NCI-H524 (cell line): ENCODE measurements at places on chromosomes 5 and 9.

- no peak for DNase-seq
These were observed 81.3 kb downstream of the RAPGEF1 start for GRCh38 chr9:131658377-131659129.

DNA sequence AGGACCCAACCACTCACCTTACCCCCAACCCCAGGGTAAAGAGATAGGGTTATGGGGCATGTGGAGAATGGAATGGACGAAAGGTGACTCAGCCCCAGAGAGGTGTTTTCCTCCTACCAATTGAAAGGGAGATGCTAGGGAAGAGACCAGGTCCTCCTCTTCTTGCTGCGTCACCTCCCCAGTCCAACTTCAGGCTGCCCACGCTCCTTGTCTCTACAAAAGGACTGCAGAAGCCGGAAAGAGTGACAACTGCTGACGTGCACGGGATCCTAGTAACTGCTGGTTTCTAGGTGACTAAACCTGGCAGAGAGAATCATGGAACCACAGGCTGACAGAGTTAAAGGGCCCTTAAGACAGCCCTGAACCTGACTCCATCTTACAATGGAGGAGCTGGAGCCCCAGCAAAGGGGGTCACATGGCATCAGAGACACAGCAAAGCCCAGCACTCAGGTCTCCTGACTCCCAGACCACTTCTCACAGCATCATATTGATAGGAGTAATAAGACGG lies 2.2 kb downstream of the GPX3 start:
- DNase-seq, result no peak

- DNase-seq, result no peak
These were observed 4.9 kb upstream of the NXNL2 start for GRCh38 chr9:88530051-88530450.

DNA sequence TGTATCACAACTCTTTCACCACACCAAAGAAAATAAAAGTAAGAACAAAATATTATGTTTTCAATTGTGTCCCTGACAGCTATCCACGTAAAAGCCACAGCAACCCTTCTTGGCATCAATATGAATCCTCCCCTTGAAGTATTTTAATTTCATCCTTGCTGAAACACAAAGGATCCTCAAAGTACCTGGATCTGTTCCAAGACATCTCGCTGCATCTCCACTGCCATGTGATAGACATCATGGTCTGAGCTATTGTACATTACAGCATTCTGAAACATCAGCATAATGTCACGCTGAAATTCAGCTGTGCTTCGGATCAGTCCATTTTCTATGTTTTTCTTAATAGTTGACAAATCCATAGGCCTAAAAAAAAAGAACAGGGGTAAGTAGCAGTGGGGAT lies 17.7 kb downstream of the BRD8 start:
- no peak for DNase-seq

GRCh38 chr9:84492366-84493159 lies 152.0 kb upstream of the SLC28A3 start:
- no peak for DNase-seq

DNA sequence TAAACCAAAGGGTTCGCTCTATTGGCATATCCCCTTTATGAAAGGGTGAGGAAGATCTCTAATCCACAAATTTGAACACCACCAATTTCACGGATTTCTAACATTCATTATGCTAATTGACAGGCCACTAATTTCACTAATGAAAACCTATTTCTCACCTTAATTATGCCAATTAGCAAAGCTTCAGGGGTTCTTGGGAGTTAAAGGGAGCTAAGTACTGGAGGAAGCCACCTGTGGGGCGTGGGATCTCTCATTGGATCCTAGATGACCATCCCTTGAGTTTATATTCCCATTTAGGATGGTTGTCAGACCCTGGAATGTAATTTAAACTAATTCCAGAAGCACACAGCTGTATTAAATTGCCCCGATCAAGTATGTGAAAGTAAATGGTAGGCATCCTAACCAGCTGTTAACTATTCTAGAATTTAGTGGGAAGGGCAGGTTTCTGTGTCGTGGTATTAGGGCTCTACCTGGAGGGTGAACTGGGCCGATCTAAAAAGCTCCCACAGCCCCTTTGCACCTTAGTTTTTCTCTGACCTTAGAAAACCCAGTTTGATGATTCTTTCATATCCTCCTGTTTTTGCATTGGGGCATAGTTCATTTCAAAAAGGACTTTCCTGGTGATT lies 77.1 kb downstream of the C9orf152 start:
- no peak for DNase-seq

DNA sequence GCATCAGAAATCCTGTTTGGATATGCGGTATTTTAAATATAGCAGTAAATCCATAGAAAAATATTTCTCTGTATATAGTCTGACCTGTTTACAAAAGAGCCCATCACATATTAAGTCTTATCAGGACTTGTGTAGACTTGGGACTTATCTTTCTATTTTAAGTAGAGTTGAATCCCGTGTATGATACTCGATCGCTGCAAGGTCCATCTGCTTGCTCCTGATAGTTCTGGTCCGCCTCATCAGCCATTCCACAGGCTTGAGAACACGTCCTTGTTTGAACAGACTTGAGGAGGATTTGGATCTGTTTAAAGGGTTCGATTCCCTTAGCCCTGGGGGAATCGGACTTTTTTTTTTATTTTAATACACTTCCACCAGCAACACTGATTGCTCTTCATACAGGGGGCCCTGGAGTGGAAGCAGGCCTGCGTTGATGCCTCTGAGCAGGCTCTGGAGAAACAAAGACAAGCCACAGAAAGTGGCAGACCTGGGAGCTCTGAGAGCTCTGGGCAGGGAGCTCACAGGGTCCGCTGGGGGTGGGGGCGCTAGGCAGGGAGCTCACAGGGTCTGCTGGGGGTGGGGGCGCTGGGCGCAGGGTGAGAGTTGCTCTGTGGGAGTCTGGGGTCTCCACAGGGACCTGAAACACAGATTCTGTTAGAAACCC lies 112.2 kb downstream of the MVB12B start:
- peak; percentile 47 for DNase-seq

DNA sequence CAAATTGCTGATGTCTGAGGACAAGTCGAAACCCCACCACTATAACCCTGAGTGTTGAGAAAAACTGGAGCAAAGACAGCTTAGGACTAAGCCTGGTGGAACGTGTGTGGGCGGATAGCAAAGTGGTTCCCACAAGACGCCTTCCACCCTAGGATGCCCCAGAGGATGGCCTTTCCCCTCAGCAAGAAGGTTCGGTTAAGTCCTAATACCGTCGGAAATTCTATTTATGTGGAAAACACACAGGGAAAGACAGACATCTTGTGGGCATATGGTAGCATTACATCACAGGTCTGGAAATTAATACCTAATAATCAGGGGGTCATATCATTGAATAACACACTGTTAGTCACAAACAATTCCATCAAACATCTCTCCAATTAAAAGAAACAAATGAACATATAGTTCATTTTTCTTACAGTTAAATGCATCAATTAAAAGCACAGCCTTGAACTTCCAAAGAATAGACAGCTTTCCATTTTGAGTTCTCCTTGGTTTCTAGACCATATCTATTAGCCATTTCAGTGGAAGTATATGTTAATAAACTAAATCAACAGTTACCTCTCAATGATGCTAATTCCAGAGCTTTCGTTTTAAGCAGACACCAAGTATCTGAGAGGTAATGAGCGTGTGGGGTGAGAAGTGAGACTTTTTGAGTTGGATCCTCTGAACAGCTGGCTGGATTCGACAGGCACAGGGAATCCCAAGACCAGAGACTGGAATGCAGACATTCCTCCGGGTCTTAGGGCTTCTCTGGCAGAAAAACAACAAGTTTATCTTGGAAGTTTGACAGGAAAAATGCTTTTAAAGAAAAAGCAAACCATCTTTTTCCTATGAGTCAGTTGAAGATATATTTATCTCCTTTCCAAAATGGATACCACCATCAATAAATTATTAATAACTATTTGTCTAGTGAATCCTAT lies 2.9 kb upstream of the ICE1 start:
- peak; percentile 82 for DNase-seq

GRCh38 chr5:140147460-140147859 lies 21.7 kb downstream of the IGIP start:
- no peak for DNase-seq

DNA sequence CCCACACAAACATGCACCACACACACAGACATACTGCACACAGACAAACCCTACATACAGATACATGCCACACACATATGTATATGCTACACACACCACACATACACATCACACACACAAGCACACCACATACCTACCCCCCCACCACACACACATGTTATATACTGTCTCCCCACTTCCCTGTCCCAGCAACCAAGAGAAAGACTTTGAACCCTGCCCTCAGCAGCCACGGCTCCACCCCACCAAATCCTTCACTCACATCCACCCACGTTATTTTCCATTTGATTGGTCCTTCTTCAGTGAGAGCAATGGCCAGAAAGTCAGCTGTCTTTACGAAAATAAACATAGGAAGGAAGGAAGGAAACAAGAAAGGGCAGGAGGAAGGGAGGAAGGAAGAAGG lies 479.8 kb downstream of the DIRAS2 start:
- DNase-seq, result no peak

DNA sequence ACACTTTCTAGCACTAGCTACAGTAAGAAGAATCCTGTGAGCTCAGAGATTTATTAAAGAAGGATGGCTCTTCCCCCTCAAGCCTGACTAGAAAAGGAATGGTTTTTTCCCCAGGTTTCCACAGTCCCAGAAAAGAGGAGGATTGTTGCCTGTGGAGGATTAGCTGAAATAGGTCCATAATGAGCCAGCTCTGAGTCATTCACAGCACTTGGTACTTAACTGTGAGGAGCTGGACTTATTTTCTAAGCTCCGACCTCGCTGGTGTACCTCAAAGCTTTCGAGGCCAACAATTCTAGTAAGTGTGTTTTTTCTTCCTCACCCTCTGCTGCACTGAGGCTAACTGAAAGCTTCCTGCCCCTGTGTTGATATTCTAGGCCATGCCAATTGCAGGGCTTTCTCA lies 222.5 kb upstream of the IL12B start:
- DNase-seq, result no peak

- no peak for DNase-seq
These were observed 119.3 kb downstream of the LMNB1 start for GRCh38 chr5:126896170-126896702.

DNA sequence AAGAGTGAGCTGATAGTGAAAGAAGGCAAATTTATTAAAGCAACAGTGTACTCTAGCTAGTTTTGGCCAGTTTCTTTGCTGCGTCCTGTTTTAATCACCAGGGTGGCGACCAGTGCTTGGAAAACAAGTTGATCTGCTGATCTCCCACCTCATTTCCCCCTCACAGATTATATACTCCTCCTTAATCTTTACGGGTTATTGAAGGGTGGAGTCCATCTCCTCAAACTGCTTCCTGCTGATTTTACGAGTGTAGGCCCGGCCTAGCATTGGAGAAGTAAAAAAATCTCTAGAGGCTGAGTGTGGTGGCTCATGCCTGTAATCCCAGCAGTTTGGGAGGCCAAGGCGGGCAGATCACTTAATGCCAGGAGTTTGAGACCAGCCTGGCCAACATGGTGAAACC lies 14.0 kb upstream of the CFAP95 start:
- DNase-seq, result no peak

- peak; percentile 42 for DNase-seq
These were observed 378 bp downstream of the DROSHA start for GRCh38 chr5:31531543-31531887.

DNA sequence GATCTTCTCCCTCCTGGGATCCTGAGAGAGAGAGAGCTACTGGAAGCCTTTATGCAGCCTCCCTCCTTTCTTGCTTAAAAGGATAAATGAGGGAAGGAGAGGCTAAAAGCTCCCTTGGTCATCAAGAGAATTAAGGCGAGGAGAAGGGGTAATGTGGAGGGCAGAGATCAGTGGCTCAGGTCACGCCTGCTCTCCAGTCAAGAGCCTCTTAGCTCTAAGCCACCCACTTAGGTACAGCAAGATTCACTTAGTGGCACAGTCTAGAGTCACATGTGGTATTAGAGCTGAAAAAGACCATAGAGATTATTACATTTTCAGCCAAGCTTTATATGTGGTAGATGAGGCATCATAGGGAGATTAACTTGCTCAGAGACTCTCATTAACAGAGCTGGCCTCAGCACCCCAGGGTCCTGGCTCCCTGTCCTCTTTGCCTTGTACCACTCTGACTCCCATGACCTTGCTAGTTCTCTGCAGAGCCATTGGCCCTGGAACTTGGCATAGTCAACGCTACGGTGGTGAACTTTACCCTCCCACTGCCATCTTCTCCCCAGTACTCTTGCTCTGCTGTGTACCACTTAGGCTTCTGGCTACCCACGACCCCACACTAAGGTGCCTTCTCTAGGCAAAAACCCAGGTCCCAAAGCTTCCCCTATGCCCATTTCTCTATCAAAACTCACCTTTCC lies 37.6 kb downstream of the MFAP3 start:
- DNase-seq, result peak; percentile 5

DNA sequence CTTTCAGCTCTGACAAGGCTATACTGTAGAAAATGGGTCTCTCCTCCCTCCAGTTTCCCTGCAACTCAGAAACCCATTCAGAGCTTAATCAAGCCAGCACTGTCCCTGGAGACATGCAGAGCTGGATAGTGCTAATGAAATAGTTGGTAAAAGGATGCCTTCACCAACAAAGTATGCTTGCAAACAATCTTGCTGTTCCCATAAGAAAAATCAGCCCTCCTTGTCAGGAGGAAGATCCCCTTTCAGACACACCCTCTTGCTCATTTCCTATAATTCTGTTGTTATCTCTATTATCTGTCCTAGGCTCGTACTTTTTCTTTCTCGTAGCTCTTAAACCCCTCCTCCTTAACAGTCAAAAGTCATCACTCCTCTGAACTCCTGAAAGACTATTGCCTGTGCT lies 9.9 kb upstream of the OSMR start:
- no peak for DNase-seq

- peak; percentile 39 for DNase-seq
These were observed 14.3 kb downstream of the MCCC2 start for GRCh38 chr5:71601222-71602026.

DNA sequence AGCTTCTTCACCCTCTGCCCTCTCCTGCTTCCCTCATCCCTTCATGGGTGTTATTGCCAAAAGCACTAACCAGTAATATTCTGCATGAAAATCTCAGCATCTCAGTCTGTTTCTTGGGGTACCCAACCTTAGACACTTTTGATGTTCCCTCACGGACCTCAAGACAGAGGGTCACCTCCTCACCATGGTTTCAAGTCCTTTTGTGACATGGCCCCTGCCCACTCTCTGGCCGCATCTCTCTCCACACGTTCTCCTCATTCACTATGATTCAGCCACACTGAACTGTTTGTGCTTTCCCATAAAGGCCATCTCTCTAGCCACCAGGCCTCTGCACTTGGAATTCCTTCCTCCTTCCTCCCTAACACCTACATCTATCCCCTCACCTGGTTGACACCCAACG lies 111.5 kb upstream of the SPOCK1 start:
- no peak for DNase-seq
